COR-L47 (cell line): ENCODE measurements at places on chromosomes 5 and 9.

GRCh38 chr9:94805585-94805984 is 79.1 kb downstream of the AOPEP start:
- peak; percentile 34 for DNase-seq

DNA sequence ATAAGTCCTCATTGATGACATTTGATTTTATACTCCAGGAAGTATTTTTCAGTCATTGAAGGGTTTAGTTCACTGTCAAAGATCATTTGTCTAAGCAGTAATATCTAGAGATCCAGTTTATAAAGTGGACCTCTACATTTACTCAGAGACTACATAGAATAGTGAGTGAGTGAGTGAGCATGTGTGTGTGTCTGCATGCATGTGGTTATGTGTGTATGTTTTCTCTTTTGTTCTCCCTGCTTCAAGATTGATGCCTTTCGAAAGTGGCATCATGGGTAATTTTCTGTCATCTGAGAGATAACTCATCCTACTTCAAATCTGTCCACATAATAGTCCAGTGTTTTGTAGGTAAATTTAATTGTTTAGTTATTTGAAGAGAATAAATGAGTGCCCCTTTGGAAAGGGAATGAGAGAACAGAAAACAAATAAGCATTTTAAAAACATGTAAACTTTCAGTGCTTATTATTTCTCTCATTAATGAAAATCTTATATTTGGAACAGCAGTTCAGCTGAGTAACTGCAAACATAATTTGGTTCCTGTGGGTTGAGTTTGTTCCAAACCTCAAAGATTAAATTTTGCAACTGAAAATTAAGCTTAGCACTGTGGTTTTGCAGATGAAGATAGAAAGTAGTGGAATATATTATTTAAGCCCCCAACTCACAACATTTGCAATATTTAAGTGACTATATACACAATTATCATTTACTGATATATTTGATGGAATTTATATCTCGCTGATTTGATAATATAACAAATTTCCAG is 1295.1 kb upstream of the C9orf72 start:
- no peak for DNase-seq

DNA sequence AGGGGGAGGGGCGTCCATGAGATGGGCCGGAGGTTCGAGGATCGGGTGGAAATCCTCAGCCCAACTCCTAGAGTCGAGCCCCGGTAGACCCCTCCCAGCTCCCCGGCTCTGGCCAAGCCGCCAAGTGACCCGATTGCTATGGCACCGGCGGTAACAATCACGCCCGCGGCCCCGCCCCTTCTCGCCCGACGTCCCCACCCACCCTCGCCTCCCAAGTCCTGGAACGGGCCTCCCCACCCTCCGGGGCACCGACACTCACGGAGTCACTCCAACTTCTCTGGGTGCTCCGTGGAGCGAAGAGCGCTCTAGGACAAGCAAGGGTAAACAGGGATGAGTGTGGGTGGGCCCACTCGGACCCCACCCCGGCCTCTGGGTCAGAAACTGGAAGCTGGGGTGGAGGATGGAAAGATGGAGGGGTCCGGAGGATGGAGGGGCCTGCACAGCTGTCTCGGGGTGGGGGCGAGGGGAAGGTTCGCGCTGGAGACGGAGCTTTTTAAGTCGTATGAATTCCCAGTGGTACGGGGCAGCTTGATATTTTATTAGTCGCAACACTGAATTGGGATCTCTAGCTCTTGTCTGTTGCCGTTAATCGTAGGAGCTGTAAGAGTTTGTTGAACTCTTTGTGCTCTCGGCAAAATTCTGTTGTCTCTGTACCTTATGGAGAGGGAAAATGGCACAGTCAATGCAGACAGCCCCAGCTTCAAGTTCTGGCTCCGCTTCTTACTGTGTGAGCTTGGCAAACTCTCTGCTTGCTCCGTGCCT is at the start of gene SPACA9:
Gene SPACA9 (plus strand): TSS at position 204 of the 762 bp plus-strand sequence. CDS start 5,050 bp downstream, outside the sequence.
- DNase-seq = peak; percentile 6

- DNase-seq = peak; percentile 79
Measured at GRCh38 chr9:89874351-89875321, 269.8 kb downstream of the GADD45G start.

DNA sequence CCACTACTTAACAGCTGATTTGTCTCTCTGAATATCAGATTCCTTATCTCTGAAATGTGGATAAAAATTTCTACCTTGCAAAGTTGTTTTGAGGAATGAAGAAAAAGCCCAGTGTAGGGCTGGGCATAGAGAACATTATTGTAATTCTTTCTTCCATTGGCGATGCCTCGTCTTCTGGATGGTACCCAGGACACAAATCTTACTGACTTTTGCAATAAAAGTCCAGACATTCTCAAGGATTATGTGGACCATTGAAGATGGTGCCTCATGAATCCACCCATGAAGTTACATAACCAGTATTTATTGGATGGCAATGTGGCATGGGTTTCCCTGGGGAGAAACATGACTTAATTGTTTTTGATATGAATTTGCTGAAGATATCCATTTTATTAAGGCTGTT is 33.1 kb downstream of the NNT start:
- DNase-seq = no peak

DNA sequence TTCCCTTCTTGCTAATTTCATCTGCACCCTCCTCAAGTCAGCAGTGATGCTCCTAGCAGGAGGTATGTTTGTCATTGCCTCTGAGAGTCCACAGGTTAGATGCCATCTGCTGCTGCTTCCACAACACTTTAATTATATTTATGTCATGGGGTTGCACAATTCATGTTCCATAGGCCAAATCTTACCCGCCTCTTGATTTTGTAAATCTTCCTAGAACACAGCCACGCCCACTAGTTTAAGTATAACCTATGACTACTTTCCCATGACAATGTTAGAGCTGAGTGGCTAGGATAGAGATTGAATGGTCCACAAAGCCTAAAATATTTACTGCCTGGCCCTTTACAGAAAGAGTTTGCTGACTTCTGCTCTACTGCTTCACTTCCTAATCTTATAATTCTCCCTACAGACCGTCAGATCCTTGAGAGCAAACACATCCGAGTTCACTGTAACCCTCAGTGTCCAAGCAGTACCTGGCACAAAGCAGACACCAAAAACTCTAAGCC is 21.1 kb downstream of the LIFR start:
- no peak for DNase-seq

DNA sequence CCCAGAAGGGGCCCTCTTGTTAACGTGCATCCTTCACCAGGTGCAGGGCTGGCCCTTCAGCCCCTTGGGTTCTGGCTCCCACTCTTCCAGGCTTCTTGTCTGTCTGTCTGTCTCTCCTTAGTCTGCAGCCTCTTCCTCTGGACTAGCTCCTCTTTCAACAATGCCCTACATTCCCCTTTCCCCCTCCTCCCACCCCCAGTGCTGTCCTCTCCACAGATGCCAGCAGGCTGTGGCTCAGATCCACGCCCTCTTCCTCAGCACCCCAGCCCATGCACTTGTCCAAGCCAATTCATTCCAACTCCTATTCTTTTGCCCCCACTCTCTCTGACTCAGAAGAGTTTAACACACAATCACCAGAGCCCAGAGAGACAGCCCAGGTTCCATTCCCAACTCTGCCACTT is 45.2 kb upstream of the ALDH1B1 start:
- DNase-seq = no peak

- DNase-seq = no peak
Measured at GRCh38 chr5:88885002-88885401, 2.0 kb upstream of the MEF2C start.

DNA sequence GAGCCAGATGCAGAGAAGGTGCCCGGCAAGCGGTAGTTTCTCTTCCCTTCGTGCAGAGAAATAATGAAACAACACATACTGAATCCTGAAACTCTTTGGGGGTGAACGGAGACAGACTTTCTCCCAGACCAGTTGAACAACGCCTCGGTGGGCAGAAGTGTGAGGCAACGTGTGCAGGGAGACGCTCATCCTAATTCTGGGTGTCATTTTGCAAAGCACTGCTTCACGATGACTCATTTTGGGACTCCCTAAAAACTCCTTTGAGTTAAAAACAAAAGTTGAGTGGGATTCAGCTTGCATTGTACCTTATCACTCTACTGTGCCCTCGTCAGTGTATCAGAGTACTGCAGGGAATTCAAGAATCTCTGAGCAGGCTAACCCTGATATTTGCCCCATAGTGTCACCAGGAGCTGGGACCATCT is 3.5 kb upstream of the NEK6 start:
- no peak for DNase-seq

GRCh38 chr5:136046246-136046645 is 17.5 kb downstream of the TGFBI start:
- DNase-seq = no peak

DNA sequence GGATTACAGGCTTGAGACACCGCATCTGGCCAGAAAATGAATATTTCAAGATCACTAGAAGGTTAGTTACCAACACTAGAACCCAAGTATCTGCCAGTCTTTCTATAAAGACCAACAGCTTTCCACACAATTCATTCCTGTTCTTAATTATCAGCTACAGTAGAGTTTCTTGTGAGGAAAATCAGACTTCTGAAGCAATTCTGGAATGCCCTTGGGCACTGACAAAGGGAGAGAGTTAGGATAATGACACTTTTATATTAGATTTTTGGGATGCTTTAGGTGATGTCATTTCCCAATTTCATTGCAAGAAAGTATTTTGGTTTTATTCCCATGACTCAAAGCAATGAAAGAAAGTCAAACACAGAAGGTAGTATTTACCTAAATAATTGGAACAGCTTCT is 497.0 kb upstream of the TUSC1 start:
- DNase-seq = no peak

DNA sequence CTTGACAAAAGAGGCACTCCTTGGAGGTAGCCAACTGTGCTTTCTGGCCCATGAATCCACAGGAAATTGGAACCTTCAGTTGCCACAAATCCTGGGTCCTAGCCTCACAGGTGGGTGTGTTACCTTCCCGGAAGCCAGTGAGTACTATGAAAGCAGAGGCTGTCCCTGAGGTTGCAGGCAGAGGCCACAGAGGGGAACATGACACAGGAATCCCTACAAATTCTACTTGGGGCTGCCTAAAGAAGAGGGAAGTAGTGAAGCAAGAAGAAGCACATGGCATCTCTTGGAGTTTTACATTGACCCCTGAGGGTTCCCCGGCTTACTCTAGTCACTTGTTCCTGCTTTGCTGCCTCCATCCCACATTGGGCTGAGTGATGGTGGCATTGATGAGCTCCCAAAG is 2.6 kb downstream of the SLC22A5 start:
- DNase-seq = no peak

GRCh38 chr5:171749365-171749764 is 36.3 kb upstream of the SMIM23 start:
- no peak for DNase-seq

DNA sequence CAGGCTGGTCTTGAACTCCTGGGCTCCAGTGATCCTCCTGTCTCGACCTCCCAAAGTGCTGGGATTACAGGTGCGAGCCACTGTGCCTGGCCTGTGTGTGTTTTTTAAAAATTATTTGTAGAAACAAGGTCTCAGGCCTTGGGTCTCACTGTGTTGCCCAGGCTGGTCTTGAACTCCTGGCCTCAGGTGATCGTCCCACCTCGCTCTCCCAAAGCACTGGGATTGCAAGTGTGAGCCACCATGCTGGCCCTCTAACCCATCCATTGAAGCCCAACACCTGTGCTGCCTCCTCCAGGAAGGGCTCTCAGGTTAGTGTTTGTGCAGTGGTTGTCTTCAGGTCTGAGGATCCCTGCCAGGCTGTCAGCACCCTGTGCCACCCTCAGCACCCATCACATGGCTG is 56.6 kb downstream of the CXXC5 start:
- DNase-seq = no peak

DNA sequence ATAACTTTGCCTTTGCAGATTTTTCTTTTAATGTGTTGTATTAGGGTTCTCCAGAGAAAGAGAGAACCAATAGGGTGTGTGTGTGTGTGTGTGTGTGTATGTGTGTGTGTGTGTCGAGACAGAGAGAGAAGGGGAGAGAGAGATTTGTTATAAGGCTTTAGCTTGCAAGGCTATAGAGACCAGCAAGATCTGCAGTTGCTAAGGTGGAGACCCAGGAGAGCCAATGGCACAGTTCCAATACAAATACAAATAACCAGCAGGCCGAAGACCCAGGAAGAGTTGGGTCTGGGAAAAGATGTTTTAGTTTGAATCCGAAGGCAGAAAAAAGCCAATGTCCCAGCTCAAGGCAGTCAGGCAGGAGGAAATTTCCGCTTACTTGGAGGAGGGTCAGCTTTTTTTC is 23.0 kb downstream of the TMOD1 start:
- DNase-seq = peak; percentile 44

- no peak for DNase-seq
Measured at GRCh38 chr9:36521148-36521547, 51.5 kb upstream of the MELK start.

DNA sequence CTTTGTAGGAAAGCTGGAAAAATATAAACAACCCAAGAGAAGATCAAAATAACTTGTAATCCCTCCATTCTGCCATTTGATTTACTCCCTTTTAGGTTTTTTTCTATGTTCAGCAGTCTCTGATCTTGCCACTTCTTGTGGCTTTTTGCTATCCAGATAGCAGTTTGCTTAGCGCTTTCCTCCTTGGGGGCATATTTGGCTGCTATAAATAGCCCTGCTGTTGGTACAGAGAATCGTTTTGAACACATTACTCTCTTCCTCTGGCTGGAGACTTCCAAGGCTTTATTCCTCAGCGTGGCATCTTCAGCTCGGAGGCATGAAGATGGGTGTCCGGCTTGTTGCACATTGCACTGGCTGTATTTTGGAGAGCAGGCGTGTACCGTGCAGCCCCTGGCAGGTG is 38.6 kb downstream of the HMCN2 start:
- DNase-seq = no peak

DNA sequence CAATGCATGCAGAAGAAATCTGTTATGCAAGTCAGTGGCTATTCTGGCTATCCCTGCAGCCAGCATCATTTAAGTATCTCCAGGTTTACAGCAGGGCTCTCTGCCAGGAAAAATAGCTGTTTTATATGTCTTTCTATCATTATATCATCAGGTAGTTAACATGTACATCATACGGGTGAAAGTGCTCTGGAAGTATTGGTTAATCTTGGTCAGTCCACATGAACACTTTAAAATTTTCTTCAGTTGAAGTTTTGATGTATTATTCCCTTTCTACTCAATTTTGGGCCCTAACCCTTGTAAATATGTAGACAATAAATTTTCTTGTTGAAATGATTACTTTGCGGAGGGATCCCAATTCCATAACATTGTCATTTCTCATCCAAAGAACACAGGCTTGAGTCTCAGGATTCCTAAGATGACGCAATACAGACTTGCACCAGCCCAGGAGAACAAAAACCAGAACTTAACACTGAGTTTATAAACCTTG is 67.5 kb downstream of the SEMA6A start:
- no peak for DNase-seq

- DNase-seq = no peak
Measured at GRCh38 chr9:79953908-79954307, 382.1 kb downstream of the TLE4 start.

GRCh38 chr9:127877566-127877998 is at the start of gene AK1:
Gene AK1, minus strand, starts transcription at chr9:127877675. Its CDS starts 3,058 bp downstream, at chr9:127874617.
- DNase-seq = peak; percentile 58
